ENCODE measurements at places on chromosomes 7 and 10.

DNA sequence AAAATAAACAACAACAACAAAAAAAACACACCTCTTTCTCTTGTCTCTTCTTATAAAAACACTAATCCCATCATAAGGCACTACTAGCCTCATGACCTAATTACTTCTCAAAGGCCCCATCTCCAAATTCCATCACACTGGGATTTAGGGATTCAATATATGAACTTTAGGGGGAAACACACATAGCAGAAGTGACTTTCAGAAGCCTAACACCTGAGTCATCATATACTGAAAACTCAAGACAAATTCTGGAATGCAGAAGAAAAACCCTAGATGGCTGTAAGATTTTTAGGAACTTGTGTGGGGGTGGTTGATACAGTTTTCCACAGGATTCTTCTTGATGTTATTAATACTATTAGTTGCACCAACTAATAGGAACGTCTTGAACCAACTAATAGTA is 33.7 kb upstream of the CSTF2T start:
- DNase-seq = no peak

DNA sequence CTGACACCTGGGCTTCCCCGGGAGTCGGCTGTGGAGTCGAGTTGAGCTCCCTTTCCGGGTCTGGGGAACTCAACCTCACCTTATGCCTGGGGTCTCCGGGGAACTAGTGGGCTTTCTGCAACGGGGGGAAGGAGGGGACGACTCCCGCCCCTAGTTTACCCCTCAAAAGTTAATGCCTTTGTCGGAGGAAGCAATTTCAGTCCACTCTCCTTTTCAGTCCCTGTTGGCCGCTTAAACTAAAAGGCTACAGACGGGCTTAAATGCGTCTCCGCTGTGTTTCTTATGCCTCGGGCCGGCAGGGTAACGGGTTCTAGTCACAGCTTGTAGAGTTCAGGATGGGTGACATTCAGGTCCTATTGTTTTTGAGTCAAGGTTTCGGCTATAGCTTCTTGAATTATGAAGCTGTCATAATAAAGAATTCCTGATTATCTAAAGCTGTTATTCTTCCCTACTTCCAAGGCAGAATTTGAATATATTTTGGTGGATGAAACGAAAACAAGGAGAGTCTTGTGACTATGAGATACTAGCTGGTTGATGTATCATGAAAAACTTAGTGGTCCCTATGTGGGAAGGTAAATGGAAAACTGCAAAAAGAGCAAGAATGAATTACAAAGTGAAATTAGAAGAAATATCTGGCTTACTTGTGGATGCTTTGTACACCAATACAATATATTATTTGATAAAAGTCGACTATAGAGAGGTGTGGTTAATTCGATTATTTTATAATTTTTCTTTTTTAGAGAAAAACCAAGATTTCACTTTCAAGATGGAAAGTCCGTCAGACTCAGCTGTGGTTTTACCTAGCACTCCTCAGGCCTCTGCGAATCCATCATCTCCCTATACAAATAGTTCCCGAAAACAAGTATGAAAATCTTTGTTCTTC is 495 bp downstream of the SFR1 start:
- no peak for DNase-seq

DNA sequence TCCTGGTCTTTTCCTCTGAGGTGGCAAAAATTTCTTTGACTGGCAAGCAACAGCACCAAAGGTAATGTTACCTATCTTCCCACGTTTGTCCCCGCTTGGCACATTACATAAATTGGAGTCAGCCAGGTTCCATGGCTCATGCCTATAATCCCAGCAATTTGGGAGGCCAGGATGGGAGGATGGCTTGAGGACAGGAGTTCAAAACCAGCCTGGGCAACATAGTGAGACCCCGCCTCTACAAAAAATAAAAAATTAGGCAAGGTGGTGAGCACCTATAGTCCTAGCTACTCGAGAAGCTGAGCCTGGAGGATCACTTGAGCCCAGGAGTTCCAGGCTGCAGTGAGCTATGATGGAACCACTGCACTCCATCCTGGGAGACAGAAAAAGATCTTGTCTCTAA is 139.5 kb downstream of the IDE start:
- DNase-seq = no peak

- no peak for DNase-seq
Measured at GRCh38 chr10:57706576-57707299, 561.0 kb downstream of the IPMK start.

GRCh38 chr10:108696792-108697477 is 1226.4 kb downstream of the XPNPEP1 start:
- no peak for DNase-seq

- peak; percentile 58 for DNase-seq
Measured at GRCh38 chr7:112411186-112411795, 39.0 kb upstream of the IFRD1 start.

DNA sequence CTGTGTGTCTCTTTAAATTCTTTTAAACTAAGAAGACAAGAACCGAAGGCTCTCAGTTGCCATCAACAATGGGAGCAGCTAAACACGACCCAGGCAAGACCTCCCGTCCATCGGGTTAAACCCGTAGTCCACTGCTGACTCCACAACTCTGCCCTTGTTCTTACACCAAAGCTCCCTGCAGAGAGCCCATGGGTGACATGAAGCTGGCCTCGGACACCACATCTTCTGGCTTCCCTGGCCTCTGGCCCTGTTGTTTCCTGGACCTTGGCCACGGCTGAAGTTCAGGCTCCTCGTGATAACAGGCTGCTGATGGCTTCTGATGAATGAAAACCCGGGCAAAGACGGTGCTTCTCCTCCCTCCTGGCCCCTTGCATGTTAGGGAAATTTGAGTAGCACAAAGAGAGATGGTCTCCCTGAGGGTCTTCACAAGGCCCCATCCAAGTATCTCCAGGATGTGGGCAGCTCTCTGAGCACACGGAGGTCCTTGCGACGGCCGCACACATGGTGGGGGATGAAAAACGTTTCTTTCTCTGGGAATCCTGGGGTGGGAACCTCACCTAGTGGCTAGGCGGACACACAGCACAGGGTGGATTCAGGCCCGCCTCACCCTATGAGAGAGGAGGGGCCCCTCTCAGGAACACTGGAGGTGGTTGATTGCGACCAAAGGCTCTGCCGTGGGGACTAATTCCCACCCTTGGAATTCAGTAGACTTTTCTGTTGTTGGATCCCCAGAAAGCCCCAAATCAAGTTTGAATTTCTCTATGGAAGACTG is 271.1 kb downstream of the ADARB2 start:
- no peak for DNase-seq

DNA sequence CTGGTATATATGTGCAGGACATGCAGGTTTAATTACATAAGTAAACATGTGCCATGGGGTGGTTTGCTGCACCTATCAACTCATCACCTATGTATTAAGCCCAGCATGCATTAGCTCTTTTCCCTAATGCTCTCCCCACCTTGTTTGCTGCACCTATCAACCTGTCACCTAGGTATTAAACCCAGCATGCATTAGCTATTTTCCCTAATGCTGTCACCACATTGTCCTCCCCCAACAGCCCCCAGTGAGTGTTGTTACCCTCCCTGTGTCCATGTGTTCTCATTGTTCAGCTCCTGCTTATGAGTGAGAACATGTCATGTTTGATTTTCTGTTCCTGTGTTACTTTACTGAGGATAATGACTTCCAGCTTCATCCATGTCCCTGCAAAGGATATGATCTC is 300.5 kb downstream of the ANKRD7 start:
- DNase-seq = no peak

GRCh38 chr10:62335326-62335725 is 38.8 kb upstream of the ZNF365 start:
- no peak for DNase-seq

- DNase-seq = no peak
Measured at GRCh38 chr10:96400465-96400864, 41.7 kb upstream of the OPALIN start.

DNA sequence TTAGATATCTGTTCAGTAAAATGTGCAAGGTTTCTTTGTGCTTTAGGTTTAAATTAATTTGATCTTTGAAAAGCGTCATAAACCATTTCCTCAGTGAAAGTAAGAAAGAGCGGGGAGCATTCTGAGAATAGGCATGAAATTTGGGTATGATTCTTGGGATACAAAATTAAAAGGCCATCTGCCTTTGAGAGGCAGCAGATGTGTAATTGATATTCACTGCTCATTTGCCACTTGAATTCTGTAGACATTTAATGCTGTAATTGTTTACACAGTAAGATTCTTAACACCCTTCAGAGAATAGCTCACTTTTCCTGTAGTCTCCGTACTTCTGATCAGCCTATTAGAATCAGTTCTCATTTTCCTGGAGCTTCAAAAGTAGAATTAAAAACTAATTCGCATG is 18.7 kb downstream of the FRMD4A start:
- DNase-seq = no peak

- DNase-seq = no peak
Measured at GRCh38 chr10:93224005-93224779, 150.5 kb downstream of the CYP26A1 start.

- no peak for DNase-seq
Measured at GRCh38 chr10:67864607-67865371, 19.7 kb upstream of the SIRT1 start.

- no peak for DNase-seq
Measured at GRCh38 chr10:129777687-129778086, 186.4 kb downstream of the EBF3 start.

GRCh38 chr10:62614389-62615157 is 189.9 kb upstream of the ADO start:
- DNase-seq = no peak

DNA sequence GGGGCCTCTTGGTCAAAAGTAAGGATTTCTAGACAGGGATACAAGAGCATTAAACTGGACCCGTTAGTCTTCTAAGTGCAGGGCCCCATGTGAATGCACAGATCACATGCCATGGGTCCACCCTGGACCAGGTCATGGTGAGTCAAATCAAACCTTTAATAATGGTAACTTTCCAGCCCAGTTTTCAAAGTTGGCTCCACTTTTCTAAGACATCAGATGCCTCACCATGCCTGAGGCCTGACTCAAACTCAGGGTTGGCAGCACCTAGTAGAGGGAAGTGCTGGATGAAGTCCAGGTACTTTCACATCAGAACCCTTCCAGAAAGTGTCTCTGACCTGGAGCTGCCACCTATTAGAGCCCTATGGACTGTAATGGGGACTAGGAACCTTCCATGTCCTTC is 9.7 kb upstream of the SMIM30 start:
- DNase-seq = peak; percentile 17

DNA sequence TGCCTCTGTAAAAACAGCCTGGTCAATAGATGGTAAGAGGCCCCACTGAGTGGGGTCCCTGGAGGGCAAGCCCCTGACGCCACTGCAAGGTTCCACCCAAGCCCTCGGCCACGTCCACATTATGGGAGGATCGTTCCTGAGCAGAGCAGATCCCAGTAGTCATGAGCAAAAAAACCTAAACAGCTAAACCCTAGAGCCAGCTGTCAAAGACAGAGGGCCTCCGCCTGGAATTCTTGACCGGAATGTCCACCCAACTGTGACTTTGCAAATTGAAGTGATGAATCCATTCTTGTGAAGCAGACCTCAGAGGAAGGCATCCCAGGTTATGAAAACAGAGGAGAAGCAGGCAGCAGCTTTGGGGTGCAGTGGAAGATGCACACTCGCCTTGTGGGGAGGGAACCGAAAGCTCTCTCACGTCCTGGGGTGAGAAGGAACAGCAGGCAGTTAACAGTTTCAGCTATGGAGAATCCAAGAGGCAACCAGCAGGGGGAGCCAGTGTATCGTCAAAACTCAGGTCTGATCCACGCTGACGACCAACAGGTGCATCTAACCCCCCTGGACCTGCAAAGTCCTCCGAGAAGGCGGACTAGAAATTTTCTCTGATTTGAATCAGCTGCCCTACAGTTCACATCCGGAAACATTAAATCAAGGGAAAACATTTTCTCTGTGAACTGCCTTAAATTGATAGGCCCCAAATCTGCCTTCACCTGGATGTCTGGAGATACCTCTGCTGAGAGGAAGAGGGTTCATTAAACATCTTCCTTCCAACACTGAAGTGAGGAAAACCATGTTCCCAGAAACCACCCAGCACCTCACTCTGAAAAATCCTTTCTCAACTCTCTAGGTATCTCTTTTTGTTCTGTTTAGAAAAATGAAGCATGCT is 139.1 kb upstream of the PFKP start:
- DNase-seq = peak; percentile 14

DNA sequence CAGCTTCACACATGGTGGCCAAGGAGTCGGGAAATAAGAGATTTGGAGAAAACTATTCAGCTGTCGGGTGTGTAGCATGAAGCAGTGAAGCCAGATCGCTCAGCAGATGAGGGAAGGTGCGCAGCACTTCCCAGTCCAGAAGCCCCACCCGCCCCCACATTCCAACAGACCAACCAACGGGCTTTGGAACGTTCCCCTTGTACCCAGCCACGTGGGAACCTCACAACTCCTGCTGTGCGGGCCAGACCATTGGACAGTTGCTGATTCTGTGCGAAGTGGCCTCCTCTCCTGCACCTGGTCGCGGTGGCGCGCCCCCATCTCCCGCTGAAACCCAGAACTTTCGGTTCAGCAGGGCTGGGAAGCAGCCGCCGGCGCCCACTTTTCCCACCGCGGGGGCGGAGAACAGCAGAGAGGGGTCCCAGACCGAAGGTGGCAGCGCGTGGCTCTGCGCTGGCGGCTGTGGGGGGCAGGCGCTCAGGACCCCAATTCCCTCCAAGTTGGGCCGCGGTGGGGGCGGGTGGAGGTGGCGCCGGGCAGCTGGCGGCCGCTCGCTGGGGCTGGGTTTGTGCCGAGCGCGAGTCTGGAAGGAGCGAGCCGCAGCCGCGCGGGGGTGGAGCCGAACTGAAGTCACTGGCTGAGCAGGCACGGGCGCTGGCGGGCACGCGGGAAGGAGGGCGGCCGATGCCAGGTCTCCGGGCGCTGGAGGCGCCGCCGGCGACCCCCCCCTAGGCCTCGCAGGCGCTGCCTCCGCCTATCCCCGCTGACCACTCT is 1301.5 kb upstream of the SORCS1 start:
- DNase-seq = no peak

DNA sequence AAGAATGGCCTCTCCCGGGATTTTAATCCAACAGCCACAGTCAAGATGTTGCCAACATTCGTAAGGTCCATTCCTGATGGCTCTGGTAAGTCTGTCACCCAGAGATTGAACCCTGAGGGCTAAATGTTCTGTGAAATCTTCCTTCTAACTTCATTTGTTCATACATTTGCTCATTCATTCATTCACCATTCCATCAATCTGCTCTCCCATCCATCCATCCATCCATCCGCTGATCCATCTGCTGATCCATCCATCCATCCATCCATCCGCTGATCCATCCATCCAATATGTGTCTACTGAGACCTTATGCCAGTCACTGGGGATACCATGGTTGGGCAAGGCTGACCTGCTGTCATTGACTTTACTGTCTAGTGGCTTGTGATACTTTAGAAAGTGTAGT is 65.6 kb downstream of the HK1 start:
- DNase-seq = no peak

DNA sequence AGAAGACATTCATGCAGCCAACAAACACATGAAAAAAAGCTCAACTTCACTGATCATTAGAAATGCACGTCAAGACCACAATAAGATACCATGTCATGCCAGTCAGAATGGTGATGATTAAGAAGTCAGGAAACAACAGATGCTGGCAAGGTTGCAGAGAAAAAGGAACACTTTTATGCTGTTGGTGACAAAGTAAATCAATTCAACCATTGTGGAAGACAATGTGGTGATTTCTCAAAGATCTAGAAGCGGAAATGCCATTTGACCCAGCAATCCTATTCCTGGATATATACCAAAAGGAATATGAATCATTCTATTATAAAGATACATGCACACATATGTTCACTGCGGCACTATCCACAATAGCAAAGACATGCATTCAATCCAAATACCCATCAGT is 77.6 kb downstream of the C10orf90 start:
- DNase-seq = no peak

- DNase-seq = no peak
Measured at GRCh38 chr7:116280803-116281202, 70.5 kb downstream of the TES start.
